ENCODE measurements at places on chromosomes 4 and X.

DNA sequence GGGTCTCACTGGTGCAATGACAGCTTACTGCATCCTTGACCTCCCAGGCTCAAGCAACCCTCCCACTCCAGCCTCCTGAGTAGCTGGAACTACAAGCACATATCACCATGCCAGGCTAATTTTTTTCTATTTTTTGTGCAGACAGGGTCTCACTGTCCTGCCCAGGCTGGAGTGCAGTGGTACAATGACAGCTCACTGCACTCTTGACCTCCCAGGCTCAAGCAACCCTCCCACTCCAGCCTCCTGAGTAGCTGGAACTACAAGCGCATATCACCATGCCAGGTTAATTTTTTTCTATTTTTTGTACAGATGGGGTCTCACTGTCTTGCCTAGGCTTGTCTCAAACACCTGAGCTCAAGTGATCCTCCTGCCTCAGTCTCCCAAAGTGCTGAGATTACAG, 74.0 kb downstream of the GASK1B start:
- no peak for DNase-seq

DNA sequence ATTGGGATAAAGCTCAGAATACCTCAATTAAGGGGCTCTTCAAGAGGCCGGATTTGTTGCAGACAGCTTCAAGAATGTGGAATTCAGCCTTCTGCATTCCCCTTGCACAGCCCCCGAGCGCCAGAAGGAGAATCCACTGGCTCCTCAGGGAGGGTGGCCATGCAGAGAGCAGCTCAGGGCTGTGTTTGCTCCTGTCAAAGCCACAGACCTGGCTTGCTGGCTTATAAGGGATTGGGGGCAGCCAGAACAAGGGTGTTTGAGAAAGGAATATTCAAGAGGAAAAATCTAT, 36.8 kb downstream of the ING2 start:
- no peak for DNase-seq

- DNase-seq: no peak
Observed at GRCh38 chrX:138756234-138756633, 44.7 kb upstream of the FGF13 start.

DNA sequence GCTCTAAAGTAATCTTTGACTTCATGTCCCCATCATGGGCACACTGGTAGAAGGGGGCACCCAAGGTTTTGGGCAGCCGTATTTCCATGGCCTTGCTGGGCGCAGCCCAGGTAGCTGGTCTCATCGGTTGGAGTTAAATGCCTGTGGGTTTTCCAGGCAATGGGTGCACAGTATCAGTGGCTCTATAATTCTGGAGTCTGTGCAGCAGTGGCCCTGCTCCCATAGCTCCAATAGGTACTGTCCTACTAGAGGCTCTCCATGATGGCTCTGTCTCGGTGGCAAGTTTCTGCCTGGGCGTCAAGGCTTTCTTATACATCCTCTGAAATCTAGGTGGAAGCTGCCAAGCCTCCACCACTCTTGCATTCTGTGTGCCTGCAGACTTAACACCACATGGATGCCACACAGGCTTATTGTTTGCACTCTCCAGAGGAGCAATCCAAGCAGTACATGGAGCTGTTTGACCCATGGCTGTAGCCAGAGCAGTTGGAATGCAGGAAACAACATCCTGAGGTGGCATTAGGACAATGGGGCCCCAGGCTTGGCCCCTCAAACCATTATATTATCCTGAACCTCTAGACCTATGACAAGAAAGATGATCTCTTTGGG, 60.5 kb upstream of the UGT8 start:
- DNase-seq: no peak
